ENCODE measurements at places on chromosomes 4 and X. TPM values are rescaled to one million over a fixed set of nuclear protein-coding genes. Genes with fewer than 3 reads are reported as not detected.
A peak's percentile ranks its signal among the peaks of the same experiment; 100 is the strongest.

- DNase-seq = no peak
Measured at GRCh38 chr4:66187175-66187720, 517.0 kb upstream of the EPHA5 start.

Gene SLC4A4
- total RNA-seq = 2.8 TPM

Gene ADAM29
- not detected for total RNA-seq

Gene PARM1
- total RNA-seq = 0.22 TPM

GRCh38 chr4:143396695-143397094 lies 60.0 kb downstream of the GAB1 start:
- DNase-seq = no peak

Gene ZMAT1
- 0.86 TPM for total RNA-seq

DNA sequence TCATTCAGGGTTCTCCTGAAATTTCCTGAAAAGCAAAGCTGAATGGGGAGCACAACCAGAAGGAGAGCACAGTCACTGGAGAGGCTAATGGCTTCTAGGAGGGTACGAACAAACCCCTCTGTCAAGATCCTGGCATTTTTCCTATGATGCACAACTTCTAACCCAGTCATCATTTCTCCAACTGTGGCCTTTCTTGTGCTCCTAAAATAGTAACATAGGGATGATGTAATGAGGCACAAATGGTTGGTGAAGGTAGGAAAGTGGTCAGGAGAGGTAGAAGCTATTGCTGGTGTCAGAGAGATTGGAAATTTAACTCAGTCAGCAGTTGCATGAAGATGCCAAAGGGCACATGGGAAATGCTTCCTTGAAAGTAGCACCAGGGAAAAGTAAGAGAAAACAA lies 52.7 kb downstream of the SLC10A7 start:
- DNase-seq = no peak

GRCh38 chrX:135513130-135513515 lies 7.3 kb upstream of the INTS6L start:
- DNase-seq = peak; percentile 55

Gene BANK1
- total RNA-seq = 0.91 TPM

Gene KLKB1
- not detected for total RNA-seq

GRCh38 chrX:95332530-95332929 lies 1352.1 kb upstream of the DIAPH2 start:
- DNase-seq = no peak

DNA sequence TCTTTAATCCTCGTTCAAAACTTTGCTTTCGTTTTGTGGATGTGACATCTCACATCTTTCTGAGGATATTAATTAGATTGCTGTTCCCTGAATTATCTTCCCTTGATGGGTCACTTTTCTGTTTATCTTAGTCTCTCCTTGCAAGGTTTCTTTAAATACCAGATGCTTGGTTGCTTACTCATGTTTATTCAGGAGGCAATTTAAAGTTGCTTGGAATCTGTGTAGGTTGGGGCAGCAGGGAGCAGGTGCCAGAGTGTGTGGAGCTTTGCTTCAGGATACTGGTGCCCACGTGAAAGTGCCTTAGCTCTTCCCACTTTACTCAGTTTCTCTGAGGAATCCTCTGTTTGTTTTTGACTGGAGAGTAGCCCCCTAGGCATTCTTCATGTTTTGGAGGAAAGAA lies 24.0 kb downstream of the ANAPC4 start:
- DNase-seq = peak; percentile 49

DNA sequence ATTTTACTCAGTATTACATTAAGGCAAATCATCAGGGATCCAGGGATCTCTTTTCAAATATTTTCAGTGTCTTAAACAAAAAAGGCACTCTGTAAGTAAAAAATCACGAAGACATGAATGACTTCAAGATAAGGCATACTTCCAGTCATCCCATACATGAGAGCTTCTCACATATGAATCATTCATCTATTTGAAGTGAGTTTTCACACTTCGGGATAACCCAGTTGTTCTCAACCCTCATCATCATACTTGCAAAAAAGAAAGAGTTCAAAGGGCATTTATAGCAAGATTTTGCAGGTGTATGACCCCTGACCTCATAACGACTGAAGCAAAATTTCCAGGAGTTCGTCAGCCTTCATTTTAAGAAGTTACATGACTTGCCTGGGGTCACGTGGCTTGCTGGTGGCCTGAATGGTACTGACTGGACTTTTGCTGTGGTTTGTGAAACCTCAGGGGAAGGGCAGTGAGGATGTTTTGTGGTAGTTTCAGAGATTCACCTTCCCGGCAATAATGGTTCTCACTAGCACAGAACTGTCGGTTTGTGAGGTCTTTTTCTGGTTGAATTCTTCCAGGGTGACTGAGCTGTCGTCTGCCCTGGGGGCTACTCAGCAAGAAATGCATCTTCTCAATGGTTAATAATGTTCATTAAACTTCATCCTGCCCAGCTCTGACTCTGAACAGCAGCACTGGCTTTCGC lies 115.8 kb upstream of the SHISA3 start:
- peak; percentile 86 for DNase-seq

- no peak for DNase-seq
Measured at GRCh38 chr4:139522457-139522856, 33.6 kb downstream of the SETD7 start.

DNA sequence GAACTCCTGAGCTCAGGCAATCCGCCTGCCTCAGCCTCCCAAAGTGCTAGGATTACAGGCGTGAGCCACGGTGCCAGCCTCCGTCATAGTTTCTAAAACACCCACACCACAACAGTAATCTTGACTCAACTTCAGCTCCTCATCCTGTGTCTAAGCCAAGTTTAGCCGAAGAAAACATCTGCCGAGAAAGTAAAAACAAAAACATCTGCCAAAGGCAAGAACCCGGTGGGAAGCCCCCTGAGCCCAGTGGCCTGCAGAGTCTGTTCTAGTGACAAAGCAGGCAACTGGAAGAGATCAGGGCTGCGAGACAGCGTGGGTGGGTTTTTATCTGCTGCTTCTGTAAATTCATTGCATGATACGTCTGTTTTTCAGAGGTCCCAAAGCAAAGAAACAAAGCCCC lies 26.6 kb upstream of the CD99 start:
- no peak for DNase-seq

GRCh38 chr4:82493721-82494425 lies 63.5 kb downstream of the ENOPH1 start:
- peak; percentile 35 for DNase-seq

DNA sequence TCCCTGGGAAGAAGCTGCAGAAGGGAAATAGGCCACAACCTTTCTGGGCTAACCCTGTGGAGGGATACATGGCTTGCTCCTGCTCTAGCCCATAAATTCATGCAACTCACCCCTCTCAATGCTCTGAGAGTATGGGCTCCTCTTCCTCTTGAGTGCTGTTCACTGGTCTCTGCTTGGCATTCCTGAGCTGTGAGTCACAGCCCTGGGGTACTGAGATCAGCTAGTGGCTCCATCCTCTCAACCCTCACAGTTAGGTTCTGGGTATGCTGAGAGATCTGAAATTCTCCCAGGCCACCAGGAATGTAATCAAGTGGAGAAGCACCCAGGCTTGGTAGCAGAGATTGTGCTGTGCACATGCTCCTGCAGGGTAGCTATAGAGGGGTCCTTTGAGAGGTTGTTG lies 60.6 kb upstream of the SPANXN2 start:
- DNase-seq = peak; percentile 12

DNA sequence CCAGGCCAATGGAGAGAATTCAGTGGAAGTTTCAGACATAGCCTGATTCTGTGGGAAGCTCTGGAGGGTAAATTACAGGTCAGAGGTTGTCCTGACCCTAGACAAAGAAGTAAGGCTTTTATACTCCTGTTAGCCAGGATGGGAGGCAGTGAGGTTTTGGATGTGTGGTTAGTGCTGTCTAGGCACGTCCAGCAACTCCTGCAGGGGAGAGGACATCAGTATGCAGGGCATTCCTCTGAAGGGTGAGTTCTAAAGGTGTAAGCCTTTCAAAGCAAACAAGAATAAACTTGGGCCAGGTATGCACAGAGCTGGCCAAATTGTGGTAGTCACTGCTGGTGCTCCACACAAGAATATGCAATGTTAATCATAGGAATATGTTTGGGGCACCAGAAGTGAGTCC lies 562.5 kb downstream of the CCSER1 start:
- no peak for DNase-seq

Gene SPATA18
- not detected for total RNA-seq

DNA sequence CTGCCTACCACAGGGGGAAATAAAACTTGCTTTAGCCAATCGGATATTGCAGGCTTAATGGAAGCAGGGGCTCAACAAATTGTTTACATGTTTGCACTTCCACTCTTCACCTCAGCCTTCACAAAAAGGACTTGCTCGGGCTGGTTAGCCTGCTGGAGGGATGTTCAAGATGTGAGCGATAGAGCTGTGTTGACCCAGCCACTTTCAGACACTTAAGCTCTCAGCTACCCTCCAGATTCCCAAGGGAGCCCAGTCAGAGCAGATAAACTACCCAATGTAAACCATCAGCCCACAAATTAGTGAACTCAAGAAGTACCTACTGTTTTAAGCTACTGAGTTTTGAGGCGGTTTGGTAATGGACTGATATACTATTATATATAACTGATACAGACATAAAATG lies 508.4 kb upstream of the FTHL17 start:
- DNase-seq = no peak

- peak; percentile 65 for DNase-seq
Measured at GRCh38 chr4:56909086-56909894, 1.6 kb downstream of the REST start.

Gene TLL1
- 6.8 TPM for total RNA-seq

Gene HS3ST1
- not detected for total RNA-seq

DNA sequence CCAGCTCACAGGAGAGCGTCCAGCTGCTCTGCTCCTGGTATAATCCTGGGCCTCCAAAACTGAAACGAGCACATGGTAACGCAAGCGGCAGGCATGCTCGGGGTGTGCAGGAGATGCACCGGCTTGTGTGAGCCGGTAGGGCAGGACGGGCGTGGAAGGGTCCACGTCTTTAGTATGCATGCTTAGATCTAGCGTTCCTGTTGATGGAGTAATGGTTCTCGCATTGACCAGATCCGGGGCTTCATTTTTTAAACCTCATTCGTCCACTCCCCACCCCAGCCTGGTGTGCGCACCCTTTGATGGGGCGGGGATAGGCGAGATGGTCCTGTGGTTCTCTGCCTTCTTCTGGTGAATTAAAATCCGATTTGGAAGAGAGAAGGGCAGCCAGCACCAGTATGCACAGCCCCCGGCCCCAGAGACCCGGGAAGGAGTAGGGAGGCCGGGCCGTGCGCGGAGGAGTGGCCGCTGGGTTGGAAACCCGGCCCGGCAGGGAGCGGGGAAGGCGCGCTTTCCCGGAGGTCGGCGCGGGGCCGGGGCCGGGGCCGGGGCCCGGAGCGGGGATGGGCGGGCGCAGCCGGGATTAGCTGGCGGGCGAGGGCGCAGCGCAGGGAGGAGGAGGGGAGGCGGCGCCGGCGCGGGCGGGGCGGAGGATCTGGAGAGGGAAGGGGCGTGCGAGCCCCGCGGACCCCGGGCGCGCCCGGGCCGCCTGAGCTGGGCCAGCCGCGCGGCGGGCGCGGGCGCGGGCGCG lies 39.9 kb downstream of the FAM149A start:
- no peak for DNase-seq

Gene MTNR1A
- not detected for total RNA-seq

Gene KIF4A
- total RNA-seq = 42.8 TPM

DNA sequence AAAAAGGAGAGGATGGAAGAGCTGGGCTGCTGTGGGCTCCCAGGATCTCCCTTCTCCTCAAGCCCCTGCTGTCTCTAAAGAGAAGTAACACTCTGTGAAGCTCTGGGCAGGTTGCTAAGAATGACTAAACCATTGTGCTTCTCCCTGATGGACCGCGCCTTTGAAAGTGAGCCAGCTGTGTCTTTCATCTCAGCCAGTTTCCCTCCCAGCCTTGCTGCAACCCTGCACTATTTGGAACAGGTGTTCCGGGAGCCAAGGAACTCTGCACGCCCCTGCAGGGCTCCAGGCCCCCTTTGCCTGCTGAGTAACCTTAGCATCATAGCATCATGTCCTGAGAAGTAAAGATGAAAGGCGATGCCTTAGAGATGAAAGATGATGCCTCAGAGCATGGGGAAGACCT lies 39.7 kb downstream of the SMIM20 start:
- DNase-seq = peak; percentile 48

DNA sequence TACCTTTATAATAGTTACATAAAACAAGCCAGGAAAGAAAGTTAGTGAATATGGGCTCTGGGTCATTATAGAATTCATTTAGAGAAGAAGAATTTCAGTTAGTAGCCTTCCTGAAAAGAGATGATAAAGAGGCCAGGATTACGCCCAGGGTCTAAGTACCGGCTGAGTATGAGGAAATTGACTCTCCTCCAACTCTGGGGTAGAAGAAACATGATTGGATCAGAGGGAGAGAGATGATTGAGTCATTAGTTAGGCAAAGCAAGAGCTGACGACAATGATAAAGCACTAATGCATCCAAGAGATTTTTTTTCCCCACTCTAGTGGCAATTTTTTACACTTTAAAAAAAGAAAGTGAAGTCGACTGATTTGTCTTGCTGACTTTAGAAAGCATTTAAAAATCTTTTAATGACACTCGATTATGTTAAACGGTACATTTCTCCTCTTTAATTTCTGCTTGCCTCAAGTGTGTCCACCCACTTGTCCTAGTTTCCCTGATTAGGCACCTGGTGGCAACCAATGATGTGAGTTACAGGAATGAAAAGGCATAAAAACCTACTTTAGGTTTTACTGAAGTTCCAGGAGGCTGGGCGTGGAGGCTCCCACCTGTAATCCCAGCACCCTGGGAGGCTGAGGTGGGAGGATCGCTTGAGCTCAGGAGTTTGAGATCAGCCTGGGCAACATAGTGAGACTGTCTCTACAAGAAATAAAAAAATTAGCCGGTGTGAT lies 37.3 kb upstream of the IGFBP7 start:
- DNase-seq = peak; percentile 77

Gene NLRP2B
- total RNA-seq = not detected

Gene MSANTD1
- not detected for total RNA-seq

GRCh38 chrX:119424999-119425398 lies 25.9 kb downstream of the SLC25A43 start:
- DNase-seq = no peak

Measured in M059J (cell line).